ENCODE measurements at places on chromosomes 3 and 15.

DNA sequence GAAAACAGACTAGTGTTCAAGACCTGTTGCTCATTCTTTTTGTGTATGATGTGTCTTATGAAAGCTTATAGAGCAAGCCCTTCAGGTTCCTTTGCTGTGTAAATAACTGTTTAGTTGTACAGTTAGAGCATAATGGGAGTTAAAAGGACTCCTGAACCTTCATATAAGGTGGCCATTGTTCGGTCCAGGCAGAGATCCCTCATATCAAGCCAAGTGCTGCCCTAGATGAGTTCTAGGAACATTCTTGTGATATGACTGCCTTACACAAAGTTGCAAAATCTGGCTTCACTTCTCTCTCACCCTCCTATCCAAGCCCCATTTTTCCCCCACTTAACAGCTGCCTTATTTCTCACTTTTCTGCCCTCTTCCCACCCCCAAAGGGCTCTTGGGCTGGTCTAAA, 26.9 kb downstream of the GYG1 start:
- no peak for DNase-seq

DNA sequence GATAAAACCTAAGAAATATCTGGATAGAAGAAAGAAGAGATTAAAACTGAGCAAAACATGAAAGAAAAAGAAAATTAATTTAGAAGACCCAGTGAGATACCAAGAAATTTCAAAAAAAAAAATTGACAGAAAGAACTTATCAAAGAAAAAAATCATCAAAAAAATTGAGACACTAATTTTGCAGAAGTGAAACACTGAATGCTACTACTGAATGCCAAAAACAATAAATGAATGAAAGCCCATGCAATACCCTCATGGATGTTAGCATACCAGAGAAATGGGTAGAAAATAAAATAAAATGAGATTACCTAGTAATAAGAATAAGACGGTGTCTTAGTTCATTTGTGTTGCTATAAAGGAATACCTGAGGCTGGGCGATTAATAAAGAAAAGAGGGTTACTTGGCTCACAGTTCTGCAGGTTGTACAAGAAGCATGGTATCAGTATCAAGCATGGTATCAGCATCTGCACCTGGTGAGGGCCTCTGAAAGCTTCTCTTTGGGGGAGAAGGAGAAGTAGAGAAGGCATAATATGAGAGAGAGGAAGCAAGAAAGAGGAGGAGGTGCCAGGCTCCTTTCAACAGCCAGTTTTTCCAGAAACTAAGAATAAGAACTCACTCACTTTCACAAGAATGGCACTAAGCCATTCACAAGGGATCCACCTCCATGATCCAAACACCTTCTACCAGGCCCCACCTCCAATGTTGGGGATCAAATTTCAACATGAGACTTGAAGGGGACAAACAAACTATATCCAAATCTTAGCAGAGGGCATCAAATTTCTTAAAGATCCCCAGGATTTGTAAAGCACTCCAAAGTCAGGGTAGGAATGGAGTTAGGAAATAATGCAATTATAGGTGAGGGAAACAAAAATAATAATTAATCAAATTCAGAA, 73.2 kb downstream of the BTLA start:
- no peak for DNase-seq

- no peak for DNase-seq
These were observed 62.6 kb downstream of the STARD5 start for GRCh38 chr15:81261172-81261811.

DNA sequence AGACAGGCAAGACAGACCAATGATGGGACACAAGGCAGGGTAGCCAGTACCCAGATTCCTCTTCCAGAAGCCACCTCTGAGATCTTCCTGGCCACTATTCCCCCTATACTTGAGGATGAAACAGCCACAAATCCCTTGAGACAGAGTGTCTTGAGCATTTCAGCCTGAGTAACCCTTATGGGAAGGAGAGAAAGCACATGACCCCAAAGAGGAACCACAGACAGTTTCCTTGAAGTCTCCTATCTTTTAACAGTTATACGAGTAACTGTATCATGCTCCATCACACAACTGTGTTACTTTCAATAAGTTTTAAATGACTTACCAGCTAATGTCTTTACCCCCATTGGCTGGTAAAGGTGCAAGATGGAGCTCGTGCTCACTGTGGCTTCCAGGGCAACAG, 9.3 kb downstream of the VIPR1 start:
- no peak for DNase-seq

DNA sequence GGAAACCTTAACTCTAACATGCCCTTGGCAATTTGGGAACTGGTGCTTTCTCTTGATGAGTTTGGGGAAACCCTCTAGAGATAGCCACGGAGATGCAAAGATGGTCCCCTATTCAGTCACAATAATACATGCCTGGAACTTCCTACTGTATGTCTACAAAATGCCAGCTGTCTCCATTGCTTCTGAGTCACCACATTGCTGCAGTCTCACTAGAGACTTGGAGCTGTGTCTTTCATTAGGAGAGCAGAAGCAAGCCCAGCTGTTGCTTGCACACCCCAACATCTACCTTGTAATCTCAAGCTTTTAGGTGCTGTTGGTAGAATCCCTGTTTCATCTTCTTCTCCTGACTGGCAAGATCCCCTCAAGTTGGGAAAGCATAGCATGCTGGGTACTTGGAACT, 261.0 kb downstream of the ADAMTSL3 start:
- DNase-seq: no peak

DNA sequence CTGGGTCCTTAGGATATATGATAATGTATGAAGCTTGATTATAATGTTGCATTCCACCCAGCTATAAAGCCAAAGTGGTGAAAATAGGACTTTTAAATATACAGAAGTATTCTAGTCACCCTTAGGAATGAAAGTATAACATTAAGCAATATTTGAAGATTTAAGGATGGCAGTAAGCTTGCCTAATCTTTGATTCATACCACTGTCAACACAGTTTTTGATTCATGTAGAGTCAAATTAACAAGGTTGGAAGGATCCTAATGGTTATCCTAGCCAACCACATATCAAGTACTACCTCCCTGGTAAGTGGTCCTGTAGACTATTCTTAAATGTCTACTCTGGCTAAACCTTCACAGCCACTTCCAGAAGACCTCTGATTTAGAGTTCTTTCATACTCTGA, 18.6 kb downstream of the ARIH1 start:
- no peak for DNase-seq

GRCh38 chr3:151321526-151321925, 4.9 kb upstream of the GPR87 start:
- no peak for DNase-seq

- DNase-seq: peak; percentile 50
These were observed 755 bp downstream of the PDE8A start for GRCh38 chr15:84982301-84982920.

DNA sequence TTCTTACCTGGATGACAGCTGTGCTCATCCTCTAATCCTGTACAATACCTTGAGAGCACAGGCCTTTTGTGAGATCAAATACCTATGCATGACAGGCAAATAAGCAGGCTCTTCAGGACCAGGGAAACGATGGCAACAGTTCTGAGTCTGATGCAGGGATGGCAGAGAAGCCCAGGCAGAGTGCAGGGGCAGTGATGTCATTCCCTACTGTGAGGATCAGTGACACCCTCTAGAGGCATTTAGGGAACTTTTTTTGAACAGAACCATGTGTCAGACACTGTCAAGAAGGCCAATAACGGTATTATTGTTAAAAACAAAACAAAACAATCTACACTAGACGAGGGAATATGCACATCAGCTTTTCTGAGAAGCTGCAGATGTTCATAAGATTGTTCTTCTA, 314.8 kb upstream of the CTDSPL start:
- DNase-seq: peak; percentile 31

- DNase-seq: no peak
These were observed 326.6 kb downstream of the NR2F2 start for GRCh38 chr15:96657096-96657495.
